ENCODE measurements at places on chromosomes 6 and 20.

DNA sequence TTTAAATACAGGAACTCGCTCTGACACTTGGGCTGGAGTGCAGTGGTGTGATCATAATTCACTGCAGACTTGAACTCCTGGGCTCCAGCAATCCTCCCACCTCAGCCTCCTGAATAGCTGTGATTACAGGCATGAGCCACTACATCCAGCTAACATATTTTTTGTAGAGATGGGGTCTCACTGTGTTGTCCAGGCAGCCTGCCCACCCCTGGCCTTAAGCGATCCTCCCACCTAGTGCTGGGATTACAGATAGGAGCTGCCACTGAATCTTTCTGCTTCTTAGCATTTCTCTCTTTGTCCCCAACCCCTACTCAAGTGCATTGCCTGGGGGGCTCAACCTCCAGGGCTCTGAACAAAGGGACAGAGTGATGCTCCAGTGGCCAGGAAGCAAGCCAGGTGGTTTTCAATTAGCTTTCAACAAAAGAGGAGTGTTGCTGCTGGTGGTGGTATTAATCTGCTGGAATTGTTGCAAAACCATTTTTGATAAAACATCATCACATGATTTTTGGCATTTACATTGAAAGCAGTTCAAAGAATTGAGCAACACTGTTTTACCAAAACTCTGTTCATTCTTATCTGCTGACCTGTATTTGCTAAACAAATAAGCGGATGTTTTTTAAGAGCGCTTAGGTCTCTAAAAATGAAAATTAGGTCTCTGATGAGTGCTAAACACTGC is 40.4 kb upstream of the BPIFA2 start:
- no peak for DNase-seq

GRCh38 chr6:140344142-140344913 is 969.9 kb upstream of the CITED2 start:
- DNase-seq: no peak

DNA sequence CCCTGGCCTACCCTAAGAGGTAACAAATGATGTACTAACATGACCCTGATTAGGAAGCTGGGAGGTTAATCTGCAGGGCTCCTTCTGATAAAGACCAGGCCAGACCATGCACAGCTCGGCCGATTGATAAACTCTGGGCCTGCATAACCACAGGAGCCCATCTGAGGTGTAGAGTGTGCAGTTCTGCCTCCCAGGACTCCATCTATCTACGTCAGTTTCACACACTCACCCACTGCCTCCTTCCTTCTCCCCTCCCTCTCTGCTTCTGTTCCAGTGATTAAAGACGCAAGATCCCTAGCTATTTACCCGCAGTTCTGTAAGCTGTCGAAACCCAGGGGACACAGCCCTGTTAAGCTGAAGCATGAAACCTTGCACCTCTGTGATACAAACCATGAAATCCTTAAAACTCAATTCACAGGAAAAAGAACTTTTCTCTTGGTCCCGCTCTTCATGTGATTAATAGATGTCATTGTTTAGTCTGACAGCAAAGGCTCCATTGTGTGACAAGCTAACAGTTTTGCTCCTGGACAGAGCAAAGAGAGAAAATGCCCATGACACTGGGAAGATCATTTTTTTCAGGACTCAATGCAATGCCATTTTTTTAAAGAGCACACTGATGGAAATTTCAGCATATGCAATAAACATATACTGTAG is 470.6 kb downstream of the MAFB start:
- DNase-seq: no peak

- no peak for DNase-seq
Measured at GRCh38 chr6:130969166-130969565, 93.9 kb downstream of the EPB41L2 start.

DNA sequence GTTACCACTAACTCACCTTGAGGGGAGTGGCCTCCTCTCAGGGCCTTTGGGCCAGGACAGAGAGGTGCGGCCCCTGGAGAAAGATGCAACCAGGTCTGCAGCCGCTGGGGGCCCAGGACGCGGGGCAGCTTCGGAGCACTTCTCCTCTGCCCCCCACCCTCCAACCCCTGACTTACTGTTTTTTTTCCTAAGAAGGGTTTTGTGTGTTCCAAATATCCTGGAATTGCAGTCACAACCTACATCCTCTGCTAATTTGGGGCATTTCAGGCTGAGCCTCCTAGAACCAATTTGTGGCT is 1.7 kb downstream of the LINC00237 start:
- no peak for DNase-seq

- no peak for DNase-seq
Measured at GRCh38 chr6:44265722-44266233, 427 bp upstream of the NFKBIE start.

- no peak for DNase-seq
Measured at GRCh38 chr6:46899659-46900058, 22.1 kb downstream of the ADGRF5 start.

DNA sequence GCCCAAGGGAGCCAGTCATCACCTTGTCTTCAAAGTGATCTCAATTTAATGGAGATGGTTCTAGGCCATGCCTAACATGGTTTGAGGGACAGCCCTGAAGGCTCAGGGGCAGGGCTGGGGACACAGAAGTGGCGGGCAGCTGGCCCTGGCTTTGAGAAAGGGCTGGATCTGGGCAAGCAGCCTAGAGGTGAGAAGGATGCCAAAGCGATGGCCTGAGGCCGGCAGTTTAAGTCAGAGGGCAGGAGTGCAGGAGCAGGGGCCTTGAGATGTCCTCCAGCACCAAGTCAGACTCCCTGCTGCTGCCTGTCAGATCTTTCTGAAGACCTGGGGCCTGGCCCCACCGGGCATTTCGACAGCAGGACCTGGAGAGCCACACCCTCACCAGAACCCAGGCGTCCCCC is 28.4 kb upstream of the APMAP start:
- DNase-seq: no peak

- DNase-seq: no peak
Measured at GRCh38 chr6:73873081-73873480, 177.1 kb downstream of the CD109 start.
